ENCODE measurements at places on chromosomes 7 and 10.

GRCh38 chr10:112826018-112826697 is 123.9 kb upstream of the TCF7L2 start:
- no peak for DNase-seq

DNA sequence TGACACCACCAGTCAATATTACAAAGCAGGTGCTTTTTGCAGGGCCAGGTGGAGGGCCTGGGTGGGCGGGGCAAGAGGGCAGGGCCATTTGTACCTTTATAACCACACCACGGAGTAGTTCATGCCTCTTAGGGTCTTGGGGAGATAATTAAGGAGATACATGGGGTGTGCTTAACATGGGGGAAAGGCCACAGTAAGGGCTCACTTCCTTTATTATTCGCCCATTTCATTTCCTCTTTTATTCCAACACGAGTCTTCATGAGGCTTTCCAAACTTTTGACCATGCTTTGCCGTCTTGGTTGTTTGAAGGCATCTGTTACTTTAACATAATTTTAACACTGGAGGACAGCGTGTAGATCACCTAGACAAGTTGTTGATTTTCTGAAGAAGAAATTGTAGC is 33.3 kb upstream of the LYZL2 start:
- DNase-seq = no peak

- DNase-seq = no peak
These were observed 844.4 kb downstream of the SORCS1 start for GRCh38 chr10:106320078-106320477.

GRCh38 chr7:140876519-140877248 is 48.0 kb downstream of the BRAF start:
- peak; percentile 80 for DNase-seq

DNA sequence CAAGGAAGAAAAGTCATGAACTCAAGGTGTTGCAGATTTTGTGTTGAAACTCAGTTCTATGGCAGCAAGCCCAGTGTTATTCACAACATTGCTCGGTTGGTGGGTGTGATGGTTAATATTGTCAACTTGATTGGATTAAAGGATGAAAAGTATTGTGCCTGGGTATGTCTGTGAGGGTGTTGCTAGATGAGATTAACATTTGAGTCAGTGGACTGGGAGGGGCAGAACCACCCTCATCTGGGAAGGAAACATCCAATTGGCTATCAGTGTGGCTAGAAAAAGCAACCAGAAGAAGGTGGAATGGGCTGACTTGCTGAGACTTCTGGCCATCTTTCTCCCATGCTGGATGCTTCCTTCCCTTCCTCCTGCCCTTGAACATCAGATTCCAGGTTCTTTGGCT is 353.2 kb downstream of the ADRA2A start:
- no peak for DNase-seq
